Sciatic nerve (tissue), 2 donors: ENCODE measurements at places on chromosomes 3 and 15. TPM values are rescaled to one million over a fixed set of nuclear protein-coding genes. Genes with fewer than 3 reads are reported as not detected.
A peak's percentile ranks its signal among the peaks of the same experiment; 100 is the strongest.

DNA sequence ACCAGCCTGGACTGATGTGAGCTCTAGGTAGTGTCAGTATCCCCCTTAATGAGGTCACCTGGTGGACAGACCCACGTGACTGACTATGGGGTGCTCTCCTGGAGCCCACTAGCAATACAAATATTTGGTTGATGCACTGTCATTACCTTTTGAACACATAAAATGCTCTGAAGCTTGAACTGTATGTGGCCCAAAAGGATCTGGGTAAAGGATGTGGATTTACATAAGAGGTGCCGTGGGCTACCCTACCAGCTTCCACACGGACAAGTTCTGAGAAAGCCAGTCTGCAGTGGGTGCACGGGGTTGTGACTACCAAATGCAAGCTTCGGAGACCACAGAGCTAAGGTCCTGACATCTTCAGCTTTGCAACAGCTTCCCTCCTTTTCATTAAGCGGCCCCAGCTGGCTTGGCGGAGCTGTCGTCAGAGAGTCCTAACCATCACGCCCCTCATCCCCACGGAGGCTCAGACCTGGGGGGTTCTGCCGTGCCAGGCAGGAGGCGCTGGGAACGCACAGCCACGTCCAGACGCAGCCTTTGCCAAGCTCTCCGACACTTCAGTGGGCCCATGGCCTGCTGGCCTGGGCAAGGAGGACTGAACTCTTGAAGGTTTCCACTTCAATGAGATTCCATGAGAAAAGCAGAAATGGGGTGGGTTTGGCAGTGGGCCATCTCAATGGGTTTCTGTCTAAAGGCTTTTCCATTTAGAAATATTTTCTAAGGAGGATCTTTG, 228.3 kb downstream of the ADAMTS17 start:
- DNase-seq, result peak; percentile 79

DNA sequence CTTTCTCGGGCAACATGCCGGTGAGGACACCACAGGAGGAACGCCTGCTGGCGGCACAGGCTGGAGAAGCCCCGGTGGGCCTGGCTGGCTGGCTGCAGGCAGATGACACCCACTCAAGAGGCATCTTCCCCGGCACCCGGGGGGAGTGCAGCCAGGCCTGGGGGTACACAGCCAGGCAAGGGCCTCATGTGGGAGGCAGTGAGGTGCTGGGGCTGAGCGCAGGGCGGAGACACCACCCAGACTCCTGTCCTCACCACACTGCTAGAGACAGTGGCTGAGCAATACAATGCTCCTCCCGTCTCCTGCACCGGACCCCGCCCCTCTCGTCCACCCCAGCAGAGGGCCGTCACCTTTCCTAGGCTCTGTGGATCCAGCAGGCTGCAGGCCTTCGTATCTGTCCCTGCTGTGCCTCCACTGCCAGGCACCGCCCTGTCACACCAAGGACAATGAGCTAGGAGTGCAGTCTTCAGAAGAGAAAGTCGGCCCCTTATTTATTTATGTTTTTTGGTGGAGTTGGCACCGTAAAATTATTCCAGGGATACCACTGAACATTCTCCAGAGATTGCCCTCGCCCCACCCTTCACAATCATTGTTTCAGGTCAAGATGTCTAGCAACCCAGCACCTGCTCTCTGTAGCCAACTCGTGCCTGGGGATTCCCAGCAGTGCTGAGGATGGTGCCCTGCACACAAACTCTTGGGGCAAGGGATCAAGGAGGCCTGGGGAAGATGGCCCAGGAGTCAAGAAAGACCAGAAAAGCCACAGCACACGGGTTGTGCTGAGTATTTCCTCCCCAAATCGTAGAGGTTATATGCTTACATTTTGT, 129.1 kb downstream of the ATP10A start:
- DNase-seq, result no peak

DNA sequence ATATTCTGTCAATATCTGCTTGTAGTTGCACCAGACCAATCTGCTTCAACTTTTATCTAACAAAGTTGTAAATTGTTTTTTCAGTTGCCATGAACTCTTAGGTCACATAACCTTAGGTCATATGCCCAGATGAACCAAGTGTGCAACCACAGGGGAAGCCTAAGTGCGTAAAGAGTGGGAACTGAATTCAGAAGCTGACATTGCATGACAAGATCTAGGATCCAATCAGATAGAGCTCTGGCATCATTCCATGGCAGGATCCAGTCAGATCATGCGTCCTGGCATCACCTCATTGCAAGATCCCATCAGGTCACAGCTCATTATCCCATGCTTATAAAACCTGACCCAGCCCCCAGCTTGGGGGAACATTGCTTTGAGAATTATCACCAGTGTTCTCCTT, 18.9 kb upstream of the IFT57 start:
- no peak for DNase-seq

GRCh38 chr3:127459891-127460290, 130.6 kb downstream of the TPRA1 start:
- no peak for DNase-seq

GRCh38 chr15:56034514-56034913, 41.1 kb upstream of the NEDD4 start:
- DNase-seq, result no peak

GRCh38 chr15:63327648-63328421, 50.4 kb downstream of the APH1B start:
- DNase-seq, result no peak

DNA sequence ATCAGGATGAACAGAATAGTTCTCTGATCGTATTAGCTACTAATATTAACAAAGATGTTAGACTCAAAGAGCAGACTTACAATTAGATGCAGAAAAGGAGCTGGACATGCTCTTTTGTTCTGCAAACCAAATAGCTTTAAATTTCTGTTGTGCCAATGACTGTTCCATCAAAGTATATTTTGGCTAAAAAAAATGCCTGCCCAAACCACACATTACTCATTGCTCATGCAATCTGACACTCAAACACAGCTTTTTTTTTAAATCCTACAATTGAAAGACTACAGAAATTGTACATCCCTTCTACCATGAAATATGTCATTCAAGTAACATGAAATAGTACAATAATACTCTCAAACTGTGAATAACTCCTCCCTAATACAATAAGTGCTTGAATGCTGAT, 48.6 kb downstream of the SHOX2 start:
- DNase-seq, result no peak

- no peak for DNase-seq
Observed at GRCh38 chr3:154304116-154304786, 20.0 kb downstream of the DHX36 start.

GRCh38 chr3:149547954-149548668, 73.6 kb downstream of the TM4SF4 start:
- DNase-seq, result no peak

GRCh38 chr3:21901484-21901883, 150.5 kb upstream of the ZNF385D start:
- no peak for DNase-seq

- no peak for DNase-seq
Observed at GRCh38 chr15:41891226-41891625, 2.6 kb downstream of the SPTBN5 start.

DNA sequence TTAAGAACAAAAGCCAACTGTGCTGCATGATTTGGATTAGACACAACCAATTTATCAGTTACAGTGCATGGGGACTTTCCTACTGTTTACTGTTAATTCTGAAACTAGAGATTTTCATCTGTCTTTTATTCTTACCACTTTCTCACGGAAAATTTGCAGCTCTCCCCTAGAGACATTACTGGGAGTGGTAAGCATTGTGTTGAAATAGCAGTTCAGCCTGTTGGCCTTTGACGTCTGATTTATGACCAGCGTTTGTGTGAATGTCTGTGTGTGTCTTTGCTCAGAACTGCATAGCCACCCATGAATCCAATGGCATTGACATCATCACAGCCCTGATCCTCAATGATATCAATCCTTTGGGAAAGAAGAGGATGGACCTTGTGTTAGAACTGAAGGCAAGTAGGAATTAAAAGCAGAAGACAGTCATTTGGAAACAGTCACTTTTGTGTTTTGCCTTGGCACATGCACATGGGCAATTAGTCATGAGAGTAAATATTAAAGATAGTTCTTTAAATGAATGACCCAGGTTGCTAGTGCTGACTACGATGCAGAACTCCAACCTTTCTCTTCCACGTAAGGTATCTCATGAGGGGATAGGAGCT, 202.2 kb upstream of the BHLHE40 start:
- no peak for DNase-seq

DNA sequence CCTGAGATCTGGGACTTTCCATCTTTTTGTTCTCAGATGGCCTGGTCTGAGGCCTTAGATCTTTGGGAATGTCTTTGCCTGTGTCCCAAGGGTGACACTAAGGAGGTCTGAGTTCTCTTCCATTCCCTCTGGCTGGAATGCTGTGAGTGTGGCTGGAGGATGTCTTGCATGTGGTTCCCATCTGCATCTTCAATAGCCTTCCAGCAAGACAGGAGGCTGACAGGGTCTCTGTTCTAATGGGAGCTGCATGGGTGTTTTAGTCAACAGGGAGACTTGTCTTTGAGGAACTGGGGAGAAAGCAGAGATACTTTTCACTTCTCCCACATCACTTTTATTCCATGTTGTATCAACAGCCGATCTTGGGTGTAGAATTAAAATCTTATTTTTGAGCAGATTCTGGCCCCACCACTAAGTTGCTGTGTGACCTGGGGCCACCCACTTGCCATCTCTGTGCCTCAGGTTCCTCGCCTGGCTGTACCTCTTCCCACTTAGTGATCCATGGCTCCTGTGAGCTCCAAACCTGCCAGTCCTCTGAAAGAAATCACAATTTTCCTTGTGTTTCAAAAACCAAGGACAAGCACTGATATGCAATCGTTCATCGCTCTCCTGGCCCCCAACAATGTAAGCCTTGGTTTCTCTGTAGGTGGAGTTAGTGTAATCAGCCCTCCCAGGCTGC, 75.2 kb downstream of the LSM3 start:
- no peak for DNase-seq

DNA sequence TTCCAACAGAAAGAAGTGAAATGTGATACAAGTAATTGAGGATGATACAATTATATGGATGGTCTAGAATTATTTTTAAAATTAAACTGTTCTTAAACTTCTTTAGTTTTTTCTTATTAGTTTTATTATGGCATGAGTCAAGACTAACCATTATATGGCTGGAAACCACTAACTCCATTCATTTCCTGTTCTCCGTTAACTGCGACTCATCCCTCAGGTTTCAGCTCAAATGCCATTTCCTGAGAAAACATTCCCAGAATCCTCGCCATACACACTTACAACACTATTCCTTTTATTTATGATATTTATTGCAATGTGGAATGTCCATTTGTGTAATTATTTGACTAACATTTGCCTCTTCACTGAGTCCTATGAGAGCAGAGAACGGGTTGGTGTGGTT, 394.1 kb downstream of the SOX2 start:
- DNase-seq, result no peak

DNA sequence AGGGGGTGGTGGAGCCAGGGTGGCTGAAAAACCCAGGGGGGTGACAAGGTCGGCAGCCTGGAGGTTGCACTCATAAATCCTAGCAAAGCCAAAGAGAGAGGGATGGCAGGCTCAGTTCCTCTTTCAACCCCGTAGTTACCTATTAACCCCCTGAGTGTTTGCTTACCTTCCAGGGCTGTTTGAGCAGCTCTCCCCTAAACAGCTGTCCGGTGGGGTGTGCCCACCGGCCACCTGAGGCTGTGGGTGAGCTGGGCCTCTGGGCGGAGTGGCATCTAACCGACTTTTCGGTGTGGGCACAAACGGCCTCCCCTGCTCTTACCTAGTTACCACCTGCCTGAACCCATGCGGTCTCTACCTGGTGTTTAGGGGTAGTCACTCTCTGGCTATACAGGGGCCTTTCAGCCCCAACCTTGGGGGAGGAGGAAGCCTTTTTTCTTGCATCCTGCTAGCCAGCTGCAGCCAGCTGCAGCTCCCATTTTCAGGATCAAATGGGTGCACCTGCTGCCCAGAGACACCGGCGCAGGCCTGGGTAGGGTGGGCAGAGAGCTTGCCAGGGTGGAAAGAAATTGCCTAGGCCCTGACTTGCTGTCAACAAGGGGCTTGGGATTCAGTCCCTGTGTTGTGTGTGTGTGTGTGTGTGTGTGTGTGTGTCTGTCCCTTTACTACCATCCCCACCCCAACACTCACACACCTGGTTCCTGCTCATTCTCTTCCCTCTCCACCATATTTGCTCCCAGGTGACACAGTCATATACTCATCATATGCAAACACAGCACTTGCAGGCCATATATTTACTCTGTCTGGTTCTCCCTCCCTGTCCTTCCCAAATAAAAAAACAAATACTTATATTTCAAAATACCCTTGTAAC, 3.7 kb downstream of the DLL4 start:
- no peak for DNase-seq

DNA sequence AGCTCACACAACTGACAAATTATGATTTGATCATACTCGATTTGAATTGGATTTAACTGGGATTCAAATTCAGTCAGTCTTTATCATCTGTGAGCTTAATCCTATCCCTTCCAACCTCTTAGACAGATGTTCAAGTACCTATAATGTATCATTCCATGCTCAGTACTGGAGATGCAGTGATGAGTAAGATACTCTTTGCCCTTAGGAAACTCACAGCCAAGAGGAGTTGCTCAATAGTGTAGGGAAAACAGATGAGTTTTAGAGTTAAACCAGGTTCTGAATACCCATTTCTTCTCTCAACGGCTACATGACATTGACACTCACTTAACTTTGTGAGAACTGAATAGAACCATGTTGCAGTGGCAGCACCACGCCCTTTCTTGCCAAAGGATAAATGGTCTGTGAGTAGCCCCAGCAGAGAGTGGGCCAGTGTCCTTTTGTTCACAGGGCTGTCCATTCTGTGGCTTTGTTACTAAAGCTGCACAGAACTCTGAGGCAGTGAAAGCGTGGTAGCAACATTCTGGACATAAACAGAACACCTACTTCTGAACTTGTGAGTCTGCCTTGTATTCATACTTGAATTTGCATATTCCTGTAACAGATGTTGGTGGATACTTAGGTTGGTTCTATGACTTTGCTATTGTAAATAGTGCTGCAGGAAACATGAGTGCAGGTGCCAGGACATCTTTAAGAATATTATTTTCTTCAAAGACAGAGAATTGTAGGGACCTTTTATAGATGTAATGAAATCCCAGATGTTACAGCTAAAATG, 91.6 kb downstream of the RASA2 start:
- no peak for DNase-seq

DNA sequence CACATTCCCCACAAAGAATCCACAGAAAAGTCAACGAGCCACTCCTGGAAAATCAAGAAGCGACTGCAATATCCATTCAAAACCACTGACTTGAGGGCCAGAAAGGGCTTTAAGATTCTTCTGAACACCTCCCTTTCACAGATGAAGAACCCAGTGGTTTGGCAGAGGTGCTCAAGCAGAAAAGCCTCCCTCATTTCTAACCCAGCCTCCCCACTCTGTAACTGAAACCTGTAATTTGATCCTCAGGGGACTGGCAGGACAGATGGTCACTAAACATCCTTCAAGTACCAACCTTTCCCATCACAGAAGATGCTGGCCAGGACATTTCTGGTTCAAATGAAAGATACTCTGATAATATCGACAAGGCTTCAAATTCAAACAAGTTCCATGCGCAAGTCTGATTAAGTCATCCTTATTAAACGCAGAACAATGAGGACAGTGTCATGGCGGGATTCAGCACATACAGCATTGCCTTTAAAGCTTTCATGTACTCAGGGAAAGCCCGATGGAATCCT, 5.5 kb downstream of the SEMA5B start:
- DNase-seq, result no peak

GRCh38 chr3:25084016-25084415, 344.0 kb upstream of the RARB start:
- DNase-seq, result no peak

The BHLHE40 gene
- 288 TPM for total RNA-seq

The TMEM41A gene
- 15.1 TPM for total RNA-seq

The OPA1 gene
- 67.7 TPM for total RNA-seq

The CLDN18 gene
- total RNA-seq, result 0.09 TPM

The GRAMD2A gene
- 6.7 TPM for total RNA-seq
